Vein endothelial cell (primary cell): ENCODE measurements at places on chromosomes 5 and 9. TPM values are rescaled to one million over a fixed set of nuclear protein-coding genes. Genes with fewer than 3 reads are reported as not detected.

Gene OCLN
- 7.7 and 11.8 TPM in 2 replicates for total RNA-seq

Gene C5orf58
- not detected in 2 replicates for total RNA-seq

Gene CLK4
- 20.9 and 26.7 TPM in 2 replicates for total RNA-seq

Gene ORM2
- total RNA-seq, result not detected in 2 replicates

Gene SLC1A1
- total RNA-seq, result 20.2 and 24.5 TPM in 2 replicates

Gene PAPPA
- 0.33 and 0.38 TPM in 2 replicates for total RNA-seq

Gene NPR2
- total RNA-seq, result 5.6 and 5.8 TPM in 2 replicates

Gene PCDHA4
- 0.10 and 0.33 TPM in 2 replicates for total RNA-seq

Gene DBN1
- 289 and 291 TPM in 2 replicates for total RNA-seq

Gene PRR7
- total RNA-seq, result 10.3 and 21.2 TPM in 2 replicates

Gene ELL2
- 15.4 and 23.4 TPM in 2 replicates for total RNA-seq

Gene TCERG1
- 62.4 and 85.4 TPM in 2 replicates for total RNA-seq

Gene RGS7BP
- 0.65 and 1.6 TPM in 2 replicates for total RNA-seq

Gene SLC36A3
- total RNA-seq, result not detected in 2 replicates

Gene GABRA6
- total RNA-seq, result not detected in 2 replicates

Gene EQTN
- total RNA-seq, result not detected in 2 replicates

Gene OBP2B
- total RNA-seq, result not detected in 2 replicates

Gene TMEM174
- not detected in 2 replicates for total RNA-seq

Gene P4HA2
- 42.8 and 68.3 TPM in 2 replicates for total RNA-seq

Gene NR6A1
- 1.1 and 1.3 TPM in 2 replicates for total RNA-seq

Gene LRRC70
- 45.9 and 48.7 TPM in 2 replicates for total RNA-seq

Gene AUH
- 7.3 and 8.2 TPM in 2 replicates for total RNA-seq

Gene STK32A
- 0.29 and 0.98 TPM in 2 replicates for total RNA-seq

Gene NPDC1
- 52.6 and 64.7 TPM in 2 replicates for total RNA-seq

Gene CD14
- total RNA-seq, result 0.57 TPM in 1 of 2 replicates, not detected in the other

Gene FGFR4
- total RNA-seq, result 2.3 and 4.6 TPM in 2 replicates

Gene CDC20B
- total RNA-seq, result under 0.01 and 0.19 TPM in 2 replicates

Gene PCDHGA7
- 3.0 and 4.6 TPM in 2 replicates for total RNA-seq

Gene OTP
- total RNA-seq, result not detected in 2 replicates

Gene RANBP17
- 6.2 and 11.1 TPM in 2 replicates for total RNA-seq

Gene GTF3C4
- 27.7 and 29.1 TPM in 2 replicates for total RNA-seq

Gene PSD2
- not detected in 2 replicates for total RNA-seq

Gene ENHO
- 0.29 TPM in 1 of 2 replicates, not detected in the other for total RNA-seq

Gene SNCAIP
- total RNA-seq, result 23.5 and 37.4 TPM in 2 replicates

Gene GPR21
- total RNA-seq, result 1.3 TPM in 2 replicates

Gene TLR4
- 92.9 and 207 TPM in 2 replicates for total RNA-seq

Gene KCNV2
- total RNA-seq, result not detected in 2 replicates

Gene IFNB1
- total RNA-seq, result not detected in 2 replicates

Gene KLF4
- 1.2 and 2.3 TPM in 2 replicates for total RNA-seq

Gene PGM5
- total RNA-seq, result 3.2 and 4.9 TPM in 2 replicates

Gene PLAC8L1
- 0.29 TPM in 1 of 2 replicates, not detected in the other for total RNA-seq

Gene PCA3
- 0.29 and 0.33 TPM in 2 replicates for total RNA-seq

Gene CBY3
- not detected in 2 replicates for total RNA-seq

Gene SURF6
- total RNA-seq, result 11.1 and 11.3 TPM in 2 replicates

Gene WHRN
- 0.67 and 1.6 TPM in 2 replicates for total RNA-seq
